ENCODE measurements at places on chromosomes 4 and X. TPM values are rescaled to one million over a fixed set of nuclear protein-coding genes. Genes with fewer than 3 reads are reported as not detected.

Gene ARHGAP24
- 55.5 TPM for total RNA-seq

Gene AKAP4
- total RNA-seq, result not detected

Gene ENPP6
- 0.09 TPM for total RNA-seq

Gene CDKL5
- 3.3 TPM for total RNA-seq

Gene PLXNB3
- total RNA-seq, result 1.3 TPM
